ENCODE measurements at places on chromosomes 12 and 14.

GRCh38 chr12:45051572-45052125 lies 750 bp upstream of the DBX2 start:
- no peak for DNase-seq

DNA sequence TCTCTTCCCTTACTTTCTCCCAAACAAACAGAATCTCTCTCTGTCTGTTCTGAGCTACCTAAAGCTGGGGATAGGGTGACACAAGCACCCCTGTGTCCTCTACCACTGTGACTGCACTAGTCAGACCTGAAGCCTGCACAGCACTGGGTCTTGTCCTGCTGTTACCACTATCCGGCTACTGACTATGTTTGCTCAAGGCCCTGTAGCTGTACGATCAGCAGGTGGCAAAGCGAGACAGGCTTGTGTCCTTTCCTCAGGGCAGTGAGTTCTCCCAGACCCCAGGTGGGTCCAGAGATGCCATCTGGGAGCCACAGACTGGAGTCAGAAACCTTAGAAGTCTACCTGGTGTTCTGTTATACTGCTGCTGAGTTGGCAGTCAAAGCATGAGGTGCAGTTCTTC lies 116.4 kb downstream of the NUBPL start:
- DNase-seq: no peak

- DNase-seq: no peak
Observed at GRCh38 chr14:55243386-55243785, 27.8 kb upstream of the FBXO34 start.

DNA sequence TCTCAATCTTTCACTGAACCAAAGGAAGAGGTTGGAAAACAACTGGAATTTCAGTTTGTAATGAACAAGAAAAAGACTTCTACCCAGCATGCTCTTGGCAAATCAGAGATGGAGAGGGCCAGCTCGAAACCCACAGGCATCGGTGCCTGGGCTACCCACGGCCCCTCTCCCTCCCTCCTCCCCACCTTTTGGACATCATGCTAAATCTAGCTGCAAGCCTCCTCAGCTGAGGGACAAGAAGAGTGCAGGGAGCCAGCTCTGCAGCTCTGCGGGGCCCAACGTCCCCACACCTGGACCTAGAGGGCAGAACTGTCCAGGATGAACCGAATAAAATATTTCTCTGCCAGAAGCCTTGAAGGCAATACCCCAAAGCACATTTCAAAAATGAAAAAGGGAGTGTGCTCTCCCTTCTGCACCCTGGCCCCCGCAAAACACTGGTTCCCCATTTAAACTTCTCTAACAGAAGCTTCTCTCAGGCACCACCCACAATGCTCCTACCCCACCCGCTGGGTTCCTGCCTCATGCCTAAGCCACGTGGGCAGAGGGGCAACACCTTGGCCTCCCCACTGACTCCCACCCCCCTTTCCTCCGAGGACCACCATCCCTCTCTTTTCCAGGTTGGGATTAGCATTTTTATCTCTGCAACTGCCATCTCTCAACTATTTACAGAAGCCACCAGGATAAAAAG lies 8.2 kb downstream of the CAMKK2 start:
- no peak for DNase-seq

- no peak for DNase-seq
Observed at GRCh38 chr14:61730756-61731373, 31.4 kb upstream of the SNAPC1 start.

DNA sequence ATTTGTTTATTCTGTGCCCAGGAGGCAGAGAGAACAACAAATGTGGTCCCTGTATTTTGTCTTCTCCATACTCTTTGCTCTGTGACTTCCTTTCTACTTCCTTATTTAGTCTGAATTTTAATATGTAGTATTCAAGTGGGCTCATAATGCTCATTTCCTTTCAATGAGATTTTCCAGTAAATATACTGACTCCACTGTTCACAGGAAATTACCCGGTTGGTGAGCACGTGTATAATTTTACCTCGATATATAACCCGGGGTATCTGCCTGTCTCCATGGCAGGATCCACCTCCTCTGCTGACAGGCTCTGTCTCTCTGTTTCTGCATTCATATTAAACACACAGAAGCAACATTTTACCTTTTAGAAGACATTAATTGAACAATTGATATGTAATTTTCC lies 166.0 kb downstream of the SLC38A4 start:
- no peak for DNase-seq

DNA sequence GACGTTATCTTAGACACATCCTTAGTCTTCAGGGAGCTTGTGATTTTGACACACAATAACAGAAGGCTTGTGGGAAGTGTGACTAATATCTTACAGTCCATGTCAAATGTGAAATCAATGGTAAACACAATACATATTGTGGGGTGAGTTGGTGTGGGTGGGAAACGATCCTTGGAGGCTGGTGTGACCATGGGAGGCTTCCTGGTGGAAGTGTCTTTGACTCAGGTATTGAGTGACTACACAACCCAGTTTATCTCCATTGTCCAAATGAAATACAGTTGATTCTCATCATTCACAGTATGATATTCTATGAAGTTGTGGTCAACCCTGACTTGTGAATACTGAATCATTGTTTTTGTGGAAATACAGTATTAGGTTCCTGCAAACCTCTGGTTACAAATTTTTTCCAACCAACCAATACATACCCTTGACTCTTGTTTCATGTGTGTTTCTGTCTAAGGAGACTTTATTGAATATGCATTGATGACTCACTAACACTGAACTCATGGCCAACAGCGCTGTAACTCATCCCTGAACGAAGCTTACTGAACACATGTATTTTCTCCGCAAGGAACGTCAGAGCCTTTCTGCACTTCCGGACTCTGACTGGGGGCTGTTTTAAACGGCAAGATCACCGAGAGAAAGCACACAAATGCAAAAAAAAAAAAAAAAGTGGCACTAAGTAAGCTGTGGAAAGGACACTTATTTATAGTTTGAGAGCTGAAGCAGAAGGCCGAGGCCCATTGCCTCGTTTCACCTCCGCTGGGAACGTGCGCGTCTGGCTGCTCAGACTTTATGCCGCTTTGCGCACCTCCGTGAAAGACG lies 59.0 kb downstream of the CLMN start:
- DNase-seq: no peak

DNA sequence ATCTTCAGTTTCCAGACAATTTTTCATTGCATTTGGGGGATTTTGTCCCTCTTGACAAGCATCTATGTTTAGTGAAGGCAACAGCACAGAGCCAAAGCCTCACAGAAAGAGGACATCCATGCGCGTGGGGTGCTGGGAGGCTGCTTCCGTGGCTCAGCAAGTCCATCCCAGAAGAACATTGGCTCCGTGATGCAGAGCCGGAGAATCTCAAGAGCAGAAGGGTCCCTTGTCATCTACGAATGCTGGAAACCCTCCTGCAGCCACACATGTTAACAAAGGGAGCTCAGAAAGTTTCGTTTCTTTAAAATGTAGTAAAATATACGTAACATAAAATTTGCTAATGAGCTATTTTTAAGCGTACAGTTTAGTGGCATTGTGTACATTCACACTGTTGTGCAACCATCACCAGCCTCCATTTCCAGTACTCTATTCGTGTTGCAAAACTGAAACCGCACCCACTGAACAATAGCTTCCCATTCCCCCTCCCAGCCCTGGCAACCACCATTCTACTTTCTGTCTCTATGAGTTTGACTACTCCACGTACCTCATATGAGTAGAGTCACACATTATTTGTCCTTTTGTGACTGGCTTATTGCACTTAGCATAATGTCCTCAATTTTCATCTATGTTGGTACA lies 185.9 kb downstream of the TTC7B start:
- no peak for DNase-seq

DNA sequence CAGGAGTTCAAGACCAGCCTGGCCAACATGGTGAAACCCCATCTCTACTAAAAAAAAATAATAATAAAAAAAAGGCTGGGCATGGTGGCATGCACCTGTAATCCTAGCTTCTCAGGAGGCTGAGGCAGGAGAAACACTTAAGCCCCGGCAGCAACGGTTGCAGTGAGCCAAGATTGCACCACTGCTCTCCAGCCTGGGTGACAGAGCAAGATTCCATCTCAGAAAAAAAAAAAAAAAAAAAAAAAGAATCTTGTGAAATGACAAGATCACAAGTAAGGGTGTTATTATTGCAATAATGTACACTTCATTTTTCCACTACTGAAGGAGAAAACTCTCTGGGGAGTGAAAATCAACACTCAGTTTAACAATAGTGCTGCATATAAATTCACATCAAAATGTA lies 8.8 kb upstream of the PTGR2 start:
- no peak for DNase-seq

- DNase-seq: no peak
Observed at GRCh38 chr12:65667932-65668331, 156.4 kb upstream of the HMGA2 start.

DNA sequence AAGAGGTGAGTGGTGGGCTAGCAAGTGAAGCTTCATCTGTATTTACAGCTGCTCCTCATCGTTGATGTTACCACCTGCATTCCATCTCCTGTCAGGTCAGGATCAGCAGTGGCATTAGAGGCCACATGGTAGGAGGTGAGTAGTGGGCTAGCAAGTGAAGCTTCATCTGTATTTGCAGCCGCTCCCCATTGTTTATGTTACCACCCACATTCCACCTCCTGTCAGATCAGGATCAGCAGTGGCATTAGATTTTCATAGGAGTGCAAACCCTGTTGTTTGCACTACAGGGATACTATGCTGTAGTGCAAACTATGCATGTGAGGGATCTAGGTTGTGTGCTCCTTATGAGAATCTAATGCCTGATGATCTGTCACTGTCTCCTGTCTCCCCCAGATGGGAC lies 519.1 kb downstream of the GLT1D1 start:
- no peak for DNase-seq

All from GM18507 (cell line).